ACHN (cell line): ENCODE measurements at places on chromosomes 4 and X.

GRCh38 chr4:11299836-11300235, 128.9 kb downstream of the HS3ST1 start:
- no peak for DNase-seq

GRCh38 chr4:87057835-87058355, 123.1 kb downstream of the AFF1 start:
- no peak for DNase-seq

- no peak for DNase-seq
Measured at GRCh38 chrX:120697053-120697452, 67.2 kb upstream of the C1GALT1C1 start.

DNA sequence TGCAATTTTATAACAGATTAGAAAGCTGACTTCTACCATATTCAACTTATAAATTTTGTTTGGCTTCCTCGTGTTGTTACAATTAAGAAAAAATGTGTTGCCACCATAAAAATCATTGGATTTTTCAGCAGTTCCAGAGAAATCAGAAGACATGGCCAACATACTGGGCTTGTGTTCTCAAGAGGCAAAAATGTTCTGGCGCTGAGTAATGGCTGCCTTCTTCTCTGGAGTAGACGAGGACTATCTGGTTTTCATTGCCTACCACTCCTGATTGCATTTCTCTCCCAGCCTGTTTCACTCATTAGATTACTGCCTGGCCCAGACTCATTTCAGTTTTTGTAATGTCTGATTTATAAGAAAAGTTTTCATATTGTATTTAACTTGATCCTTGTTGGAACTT, 122.3 kb downstream of the ARHGAP10 start:
- no peak for DNase-seq

GRCh38 chr4:186151499-186151898, 39.9 kb upstream of the CYP4V2 start:
- no peak for DNase-seq

GRCh38 chrX:49153467-49153866, 9.1 kb upstream of the MAGIX start:
- no peak for DNase-seq

DNA sequence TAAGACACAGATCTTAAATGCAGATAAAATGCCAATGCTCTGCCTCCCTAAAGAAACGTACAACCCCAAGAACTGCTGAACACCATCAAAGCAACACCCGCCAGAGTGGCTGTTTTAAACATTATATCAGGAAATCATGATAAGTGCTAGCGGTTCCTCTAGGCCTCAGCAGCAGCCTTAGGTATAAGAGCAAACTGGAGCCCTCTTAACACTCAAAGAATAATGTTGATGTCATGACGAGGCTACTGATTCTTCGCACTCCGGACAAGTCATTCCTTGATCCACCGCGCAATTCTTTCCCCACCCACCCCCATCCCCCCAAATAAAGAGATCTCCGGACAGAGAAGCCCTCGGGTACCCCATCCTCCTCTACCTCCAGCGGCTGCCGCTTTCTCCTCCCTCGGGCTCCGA, 507 bp downstream of the LIN54 start:
- peak; percentile 48 for DNase-seq

DNA sequence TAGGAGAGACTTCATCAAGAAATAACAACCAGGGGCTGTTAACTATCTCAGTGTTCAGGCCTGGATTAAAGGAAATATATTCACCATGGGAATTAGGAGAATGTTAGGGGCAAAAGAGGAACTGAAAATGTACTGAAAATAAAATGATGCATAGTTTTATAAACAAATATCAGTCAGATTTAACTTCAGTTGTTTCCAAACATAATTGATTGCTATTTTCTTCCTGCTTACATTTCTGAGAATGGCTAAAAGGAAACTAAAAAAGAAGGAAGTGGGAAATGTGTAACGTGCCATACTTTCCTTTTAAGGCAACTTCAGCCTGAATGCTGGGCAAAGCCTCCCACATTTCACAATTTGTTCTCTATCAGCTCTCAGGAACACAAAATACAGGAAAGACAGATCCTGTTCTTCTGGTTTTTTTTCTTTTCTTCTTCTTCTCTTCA, 178.1 kb downstream of the MAML3 start:
- no peak for DNase-seq

- DNase-seq = no peak
Measured at GRCh38 chr4:86272669-86273068, 87.2 kb downstream of the MAPK10 start.

DNA sequence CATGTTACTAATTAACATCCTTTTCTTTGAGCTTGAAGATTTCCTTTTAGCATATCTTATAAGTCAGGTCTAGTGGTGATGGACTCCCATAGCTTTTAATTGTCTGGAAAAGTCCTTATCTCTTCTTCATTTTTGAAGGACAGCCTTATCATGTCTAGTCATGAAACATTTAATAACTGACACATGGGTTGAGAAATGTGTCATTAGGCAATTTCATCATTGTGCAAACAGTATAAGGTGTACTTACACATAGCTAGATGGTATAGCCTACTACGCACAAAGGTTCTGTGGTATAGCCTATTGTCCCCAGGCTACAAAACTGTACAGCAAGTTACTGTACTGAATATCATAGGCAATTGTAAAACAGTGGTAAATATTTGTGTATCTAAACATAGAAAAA, 34.5 kb upstream of the ALG13 start:
- no peak for DNase-seq

DNA sequence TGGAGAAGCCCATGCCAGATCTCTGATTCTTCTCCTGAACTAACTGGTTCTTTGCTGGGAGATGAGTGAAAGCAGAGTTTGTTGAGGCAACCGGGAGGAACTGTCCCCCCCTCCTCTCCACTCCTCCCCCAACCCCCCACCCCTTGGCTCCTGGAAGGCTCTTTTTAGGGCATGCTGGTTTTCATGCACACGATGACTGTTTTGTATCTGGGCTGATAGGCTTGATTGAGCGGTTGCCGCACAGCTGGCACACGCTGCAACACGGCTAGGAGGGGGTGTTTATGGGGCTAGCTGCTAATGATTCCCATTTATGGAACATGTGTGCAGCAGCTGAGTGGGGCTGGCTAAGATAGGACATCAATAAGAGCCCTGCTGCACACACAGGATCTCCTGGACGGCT, 137.2 kb downstream of the SMIM20 start:
- no peak for DNase-seq

GRCh38 chrX:9927698-9928482, 39.3 kb upstream of the CLDN34 start:
- no peak for DNase-seq

DNA sequence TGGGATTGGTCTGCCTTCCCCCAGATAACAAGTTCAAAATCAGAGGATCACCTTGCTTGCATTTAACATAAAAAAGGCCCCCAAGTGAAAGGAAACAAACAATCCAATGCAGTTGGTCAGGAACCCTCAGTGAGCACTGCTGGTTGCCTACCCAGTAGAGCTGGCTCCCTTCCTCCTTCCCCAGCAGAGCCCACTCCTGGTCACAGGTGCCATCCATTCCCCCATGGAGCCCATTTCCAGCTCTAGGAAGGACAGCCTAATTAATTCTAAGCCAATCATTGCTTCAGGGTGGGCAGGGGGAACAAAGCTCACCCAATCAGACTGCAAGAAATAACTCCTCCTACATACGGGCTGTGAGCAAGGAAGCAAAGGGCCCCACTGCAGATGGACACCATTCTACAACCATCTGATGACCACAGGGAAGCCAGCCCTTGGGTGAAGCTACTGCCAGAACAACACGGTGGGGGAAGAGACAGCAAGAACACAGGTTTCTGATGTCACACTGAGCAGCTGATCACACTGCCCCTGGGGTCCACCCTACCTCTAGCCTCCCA, 86.5 kb downstream of the SH3KBP1 start:
- no peak for DNase-seq

GRCh38 chr4:99735822-99736221, 78.2 kb upstream of the C4orf54 start:
- DNase-seq = no peak

DNA sequence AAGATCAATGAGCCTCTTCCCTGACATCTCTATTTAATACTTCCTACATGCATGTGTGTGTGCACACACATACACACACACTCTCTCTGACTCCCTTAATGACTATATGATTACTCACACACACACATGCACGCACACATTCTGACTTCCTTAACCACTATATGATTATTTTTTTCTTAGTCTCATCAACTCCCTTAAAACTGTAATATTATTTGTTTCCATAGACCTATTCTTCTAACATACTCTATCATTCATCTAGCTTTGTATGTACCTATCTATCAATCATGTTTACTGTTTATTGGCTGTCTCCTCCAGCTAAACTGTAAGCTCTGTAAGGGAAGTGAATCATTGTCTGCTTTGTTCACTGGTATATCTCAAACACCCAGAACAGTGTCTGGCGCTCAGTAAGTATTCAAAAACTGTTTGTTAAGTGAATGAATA, 236.6 kb downstream of the RASL11B start:
- no peak for DNase-seq

- no peak for DNase-seq
Measured at GRCh38 chrX:154661170-154661569, 7.8 kb upstream of the CTAG2 start.
